ENCODE measurements at places on chromosomes 12 and 14.

DNA sequence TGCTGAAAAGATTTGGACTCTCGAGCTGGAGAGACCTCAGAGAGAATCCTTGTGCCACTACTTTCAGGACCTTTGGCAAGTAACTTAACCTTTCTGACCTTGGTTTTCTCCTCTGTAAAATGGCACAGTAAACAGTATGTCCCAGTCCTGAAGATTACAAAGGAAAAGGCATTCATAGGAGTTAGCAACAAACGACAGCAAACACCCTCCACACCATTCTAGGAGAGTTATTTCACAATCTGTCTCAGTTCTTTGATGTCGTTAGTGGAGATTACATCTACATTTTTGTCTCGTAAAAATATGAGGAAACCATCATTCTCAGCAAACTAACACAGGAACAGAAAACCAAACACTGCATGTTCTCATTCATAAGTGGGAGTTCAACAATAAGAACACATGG lies 205.7 kb downstream of the ITPR2 start:
- no peak for DNase-seq

DNA sequence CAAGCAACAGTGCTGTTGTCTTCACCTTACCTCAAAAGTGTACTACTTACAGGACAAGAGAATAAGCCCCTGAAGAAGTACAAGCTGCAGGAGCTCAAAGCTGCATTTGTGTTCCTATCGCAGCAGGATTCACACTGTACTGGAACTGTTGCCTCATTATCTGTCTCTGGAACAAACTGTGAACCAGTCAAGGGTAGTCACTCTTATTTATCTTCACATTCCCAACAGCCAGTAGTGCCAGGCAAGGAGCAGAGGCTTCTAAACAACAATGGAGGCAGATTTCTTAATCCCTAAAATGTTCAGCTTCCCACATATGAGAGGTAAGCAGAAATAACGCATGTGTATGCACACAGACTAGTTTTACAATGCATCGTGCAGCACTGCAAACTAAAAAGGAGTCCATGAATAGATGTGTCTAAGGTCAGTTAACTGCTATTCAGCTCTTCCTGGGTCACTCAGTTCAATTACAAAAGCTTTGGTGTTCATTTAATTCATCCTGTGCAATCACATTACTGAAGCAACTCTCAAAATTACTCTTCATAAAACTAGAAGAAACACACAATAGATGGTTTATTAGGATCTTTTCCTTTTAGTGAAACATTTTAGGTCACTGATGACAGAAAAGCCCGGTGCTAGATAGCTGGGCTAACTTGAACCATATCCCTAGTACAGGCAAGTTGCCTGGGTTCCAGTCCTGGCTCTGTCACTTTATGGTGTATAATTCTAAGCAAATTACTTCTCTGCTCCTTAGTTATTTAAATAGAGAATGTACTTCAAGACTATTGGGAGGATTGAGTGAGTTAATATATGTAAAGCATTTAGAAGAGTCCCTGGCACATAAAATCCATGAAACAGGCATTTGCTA lies 2.7 kb downstream of the APPL2 start:
- no peak for DNase-seq

- no peak for DNase-seq
These were observed 114.4 kb downstream of the TBX5 start for GRCh38 chr12:114291389-114292060.

DNA sequence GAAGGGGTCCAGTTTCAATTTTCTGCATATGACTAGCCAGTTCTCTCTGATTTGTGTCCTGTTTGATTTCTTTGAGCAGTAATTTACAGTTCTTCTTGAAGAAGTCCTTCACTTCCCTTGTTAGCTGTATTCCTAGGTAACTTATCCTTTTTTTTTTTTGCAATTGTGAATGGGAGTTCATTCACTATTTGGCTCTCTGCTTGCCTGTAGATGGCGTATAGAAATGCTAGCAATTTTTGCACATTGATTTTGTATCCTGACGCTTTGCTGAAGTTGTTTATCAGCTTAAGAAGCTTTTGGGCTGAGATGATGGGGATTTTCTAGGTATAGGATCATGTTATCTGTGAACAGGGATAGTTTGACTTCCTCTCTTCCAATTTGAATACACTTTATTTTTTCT lies 77.6 kb upstream of the NID2 start:
- no peak for DNase-seq

GRCh38 chr12:108560752-108561719 lies at the start of gene SART3:
SART3 (minus strand) TSS chr12:108561173; CDS start chr12:108561154, 19 bp downstream.
- DNase-seq = peak; percentile 90

- DNase-seq = no peak
These were observed 8.2 kb upstream of the MAX start for GRCh38 chr14:65110525-65110924.

- DNase-seq = no peak
These were observed 61.9 kb downstream of the ABCC9 start for GRCh38 chr12:21879312-21879711.

DNA sequence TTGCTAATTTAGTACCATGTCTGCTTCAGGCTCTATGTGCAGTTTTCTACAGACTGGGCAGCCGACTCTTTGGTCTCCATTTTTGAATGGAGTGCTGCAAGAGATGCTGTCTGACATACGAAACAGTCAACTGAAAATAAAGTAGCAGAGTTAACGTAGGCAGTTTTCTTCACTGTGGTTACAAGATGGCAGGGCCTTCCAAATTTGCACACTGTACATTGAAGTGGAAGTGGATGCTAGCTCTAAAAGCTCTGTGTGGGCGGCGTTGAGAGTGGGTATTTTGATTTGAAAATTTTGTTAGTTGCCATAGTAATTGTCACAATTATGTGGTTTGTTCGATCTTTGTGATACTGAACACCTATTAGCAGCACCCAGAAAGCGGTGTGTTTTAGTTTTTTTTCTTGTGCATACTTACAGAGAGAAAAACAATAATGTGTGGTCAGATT lies 154.9 kb upstream of the ATP2B1 start:
- no peak for DNase-seq

DNA sequence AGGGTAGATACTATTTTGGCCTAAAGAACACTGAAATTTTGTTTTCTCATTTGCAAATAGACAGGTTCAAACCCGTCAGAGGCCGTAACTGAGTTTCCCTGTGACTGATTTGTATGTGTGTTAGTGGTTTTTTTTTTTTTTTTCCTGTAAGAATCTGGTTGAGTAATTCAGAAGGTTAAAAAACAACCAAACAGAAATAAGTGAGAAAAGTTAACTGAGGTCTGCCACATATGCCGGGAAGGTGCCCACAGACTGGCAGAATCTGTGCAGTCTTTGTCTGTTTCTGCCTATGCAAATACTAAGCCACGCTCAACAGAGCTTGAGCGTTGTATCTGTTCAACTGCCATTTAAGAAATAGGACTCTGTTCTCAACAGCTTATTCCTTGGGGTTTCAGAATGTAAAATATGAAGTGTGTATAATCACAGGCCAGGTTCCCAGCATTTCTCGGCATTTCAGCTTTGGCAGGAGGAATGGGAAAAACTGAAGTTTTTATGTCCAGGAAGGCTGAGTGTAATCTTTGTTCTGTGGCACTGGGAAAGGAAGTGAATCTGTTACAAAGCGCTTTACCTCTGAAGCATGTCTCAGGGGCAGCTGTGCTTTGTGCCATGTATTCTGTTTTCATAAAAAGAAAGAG lies 181.9 kb downstream of the PRKCH start:
- DNase-seq = peak; percentile 65

Measured in right forelimb (tissue), 1 donor.